ENCODE measurements at places on chromosomes 13 and 19.

GRCh38 chr19:17294051-17294891, 9.0 kb downstream of the ABHD8 start:
- peak; percentile 46 for DNase-seq

GRCh38 chr13:21242236-21242635, 65.8 kb downstream of the MRPL57 start:
- peak; percentile 47 for DNase-seq

DNA sequence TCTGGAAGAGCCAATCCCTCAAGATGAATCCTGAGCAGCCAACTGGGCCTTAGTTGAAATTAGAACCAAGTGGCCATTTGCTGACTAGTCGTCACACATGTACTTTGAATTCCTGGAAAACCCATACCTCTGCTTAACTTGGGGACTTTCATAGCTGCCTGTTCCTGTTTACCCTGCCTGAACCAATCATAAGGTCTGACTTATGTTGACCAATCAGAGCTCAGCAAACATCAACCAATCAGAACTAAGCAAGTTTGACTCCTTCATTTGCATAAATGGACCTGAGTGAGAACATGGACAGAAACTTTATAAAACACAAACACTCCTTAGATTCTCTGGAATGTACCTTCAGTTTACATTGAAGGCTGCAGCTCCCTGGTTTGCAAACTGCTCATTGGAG, 50.8 kb downstream of the LATS2 start:
- DNase-seq: no peak

GRCh38 chr13:73954808-73955207, 179.4 kb downstream of the KLF12 start:
- no peak for DNase-seq

DNA sequence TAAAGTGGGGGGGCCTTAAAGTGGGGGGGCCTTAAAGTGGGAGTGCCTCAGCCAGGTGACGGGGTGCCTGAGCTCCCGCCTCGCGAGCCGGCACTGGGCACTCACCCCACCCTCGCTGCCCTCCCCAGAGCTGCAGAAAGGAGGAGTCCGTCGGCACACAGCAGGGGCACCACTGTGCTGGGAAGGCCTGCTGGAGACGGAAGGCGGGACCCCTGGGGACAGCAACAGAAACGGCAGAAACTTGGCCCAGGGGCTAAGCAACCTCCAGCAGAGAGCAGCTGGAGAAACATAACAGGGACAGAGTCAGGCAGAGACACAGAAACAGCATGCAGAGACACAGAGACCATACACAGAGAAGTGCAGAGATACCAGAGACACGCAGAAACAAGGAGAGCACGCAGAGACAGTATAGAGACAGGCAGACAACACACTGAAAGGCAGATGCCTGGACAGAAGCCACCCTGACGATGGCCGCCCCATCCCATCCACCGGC, 7.9 kb downstream of the CFD start:
- no peak for DNase-seq

DNA sequence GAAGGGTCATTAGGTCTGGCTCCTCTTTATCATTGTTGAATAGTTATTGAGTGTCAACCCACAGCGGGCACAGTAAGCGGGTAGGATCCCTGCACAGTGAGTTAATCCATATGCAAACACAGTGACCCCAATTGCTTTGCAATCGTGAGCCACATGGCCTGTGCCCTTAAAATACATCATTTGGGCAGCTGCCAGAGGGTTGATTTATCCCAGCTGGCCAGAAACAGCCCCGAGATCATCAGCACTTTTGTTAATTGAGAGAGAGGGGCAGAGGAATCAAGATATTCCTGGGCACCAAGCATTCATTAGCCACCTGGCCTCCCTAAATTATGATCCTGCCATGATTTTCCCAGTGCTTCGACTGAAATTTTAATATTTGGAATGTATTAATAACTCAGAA, 9.8 kb upstream of the CNMD start:
- no peak for DNase-seq

- no peak for DNase-seq
These were observed 12.3 kb downstream of the TMEM38A start for GRCh38 chr19:16673231-16673630.

DNA sequence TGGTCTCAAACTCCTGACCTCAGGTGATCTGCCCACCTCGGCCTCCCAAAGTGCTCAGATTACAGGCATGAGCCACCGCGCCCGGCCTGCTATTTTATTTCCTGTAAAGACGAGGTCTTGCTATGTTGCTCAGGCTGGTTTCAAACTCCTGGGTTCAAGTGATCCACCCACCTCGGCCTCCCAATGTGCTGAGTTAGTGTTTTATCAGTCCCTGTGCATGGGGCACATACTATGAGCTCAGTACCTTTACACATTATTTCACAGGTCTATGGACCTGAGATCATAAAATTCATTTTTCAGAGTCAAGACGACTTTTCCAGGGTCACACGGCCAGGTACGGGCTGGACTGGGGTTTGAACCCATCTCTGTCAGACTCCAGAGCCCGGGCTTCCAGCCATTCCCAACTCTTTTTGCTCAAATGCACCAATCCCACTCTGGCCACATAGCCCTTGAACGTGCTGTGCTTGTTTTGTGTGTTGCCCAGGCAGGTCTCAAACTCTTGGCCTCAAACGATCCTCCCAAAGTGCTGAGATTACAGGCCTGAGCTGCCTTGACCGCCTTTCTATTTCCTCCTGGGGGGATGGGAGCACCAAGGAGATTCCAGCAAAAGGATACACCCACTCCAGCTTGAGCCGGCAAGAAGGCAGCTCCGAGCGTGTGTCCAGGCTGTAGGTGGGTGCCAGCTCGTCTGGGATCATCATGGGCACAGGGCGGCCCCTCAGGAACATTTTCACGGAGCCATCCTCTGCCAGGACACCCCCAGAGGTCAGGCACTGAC, 1.1 kb downstream of the EML2 start:
- DNase-seq: no peak

GRCh38 chr19:45045671-45046353, 7.0 kb downstream of the CLASRP start:
- no peak for DNase-seq

- DNase-seq: no peak
These were observed 5.5 kb upstream of the KCTD4 start for GRCh38 chr13:45206340-45206739.

DNA sequence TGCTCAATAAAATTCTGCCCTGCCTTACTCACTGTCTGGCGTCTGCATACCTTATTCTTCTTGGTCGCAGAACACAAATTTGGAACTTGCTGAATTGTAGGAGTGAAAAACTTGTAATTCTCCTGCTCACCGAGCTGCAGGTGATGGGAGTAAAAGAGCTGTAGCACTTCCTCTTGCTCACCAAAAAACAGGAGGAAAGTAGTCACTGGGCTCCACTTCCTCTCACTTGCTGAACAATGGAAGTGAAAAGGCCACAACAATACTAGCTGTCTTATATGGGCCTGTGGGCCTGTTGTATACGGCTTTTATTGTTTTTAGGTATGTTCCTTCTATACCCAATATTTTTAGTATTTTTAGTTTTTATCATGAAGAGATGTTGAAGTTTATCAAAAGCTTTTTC, 978.7 kb downstream of the SLITRK5 start:
- DNase-seq: no peak

DNA sequence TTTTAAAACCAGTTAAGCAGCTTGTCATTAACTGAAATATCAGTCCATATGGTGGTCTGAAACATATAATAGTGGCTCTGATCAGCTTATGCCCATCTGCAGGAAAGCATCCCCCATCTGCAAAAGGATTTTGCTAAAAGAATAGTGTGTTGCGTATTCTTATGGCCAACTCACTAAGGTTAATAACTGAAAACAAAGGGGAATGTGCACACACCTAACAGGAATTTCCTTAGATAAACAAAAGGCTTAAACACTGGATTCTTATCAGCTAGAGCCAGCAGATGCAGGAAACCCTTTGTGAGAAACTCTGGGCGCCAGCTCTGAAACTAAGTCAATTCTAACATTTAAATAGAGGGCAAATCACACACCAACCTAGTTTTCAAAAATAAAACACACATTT, 22.1 kb downstream of the VPS36 start:
- no peak for DNase-seq

DNA sequence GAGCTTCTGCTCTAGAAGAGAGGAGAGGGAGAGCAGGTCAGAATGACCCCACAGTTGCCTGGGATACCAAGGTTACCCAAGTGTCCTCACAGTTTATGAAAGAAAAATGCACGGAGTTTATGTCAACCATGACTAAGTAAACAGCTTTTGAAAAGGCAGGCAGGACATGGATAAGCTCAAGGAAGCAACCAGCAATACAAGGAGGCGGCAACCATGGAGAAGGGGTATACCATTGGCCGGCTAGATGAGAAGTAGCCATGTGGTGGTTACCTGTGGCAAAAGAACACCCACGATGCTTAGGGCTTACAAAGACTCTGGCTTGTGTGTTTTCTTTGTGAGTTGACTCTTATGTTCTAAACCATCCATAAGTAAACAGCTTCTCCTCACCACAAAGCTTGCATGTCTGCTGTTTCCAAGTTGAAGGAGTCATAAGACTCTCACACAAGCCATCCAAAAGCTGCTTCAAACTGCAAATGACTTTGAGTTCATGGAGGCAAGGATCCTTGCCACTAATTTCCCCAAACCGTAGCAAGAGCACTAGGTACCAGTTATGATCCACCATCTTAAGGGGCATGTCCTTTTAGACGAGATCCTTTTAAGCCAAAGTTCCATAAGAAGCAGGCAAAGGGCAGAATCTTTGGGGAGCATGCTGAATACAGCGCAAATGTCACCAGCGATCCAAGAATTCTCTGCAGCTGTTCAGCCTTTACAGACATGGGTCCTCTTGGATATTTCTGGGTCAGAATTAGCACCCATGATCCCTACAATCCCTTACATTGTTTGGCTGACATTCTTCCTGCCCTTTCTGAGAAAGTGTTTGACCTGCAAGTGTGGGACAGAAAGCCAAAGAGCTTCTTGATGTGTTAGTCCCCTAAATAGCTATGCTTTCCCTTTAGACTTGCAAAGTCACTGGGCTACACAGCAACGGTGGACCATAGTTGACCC, 74.8 kb upstream of the IPO5 start:
- DNase-seq: no peak

GRCh38 chr13:110528911-110529310, 32.6 kb downstream of the RAB20 start:
- no peak for DNase-seq

DNA sequence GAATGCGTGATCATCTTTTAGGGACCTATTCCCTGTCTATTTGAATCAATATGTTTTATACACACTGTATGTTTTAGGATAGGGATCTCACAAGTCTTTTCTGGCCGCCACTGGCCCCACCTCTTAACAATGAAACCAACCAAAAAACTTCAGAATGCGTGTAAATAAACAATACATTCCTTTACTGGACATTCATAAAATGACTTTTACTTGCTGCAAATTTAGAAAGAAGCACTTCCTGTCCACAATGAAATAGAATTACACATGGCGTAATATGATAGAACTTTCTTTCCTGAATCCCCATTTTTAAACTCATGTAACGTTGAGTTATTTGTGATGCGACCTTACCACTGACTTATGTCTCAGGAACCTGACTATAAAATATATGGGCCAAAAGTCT, 233.6 kb downstream of the SLITRK6 start:
- no peak for DNase-seq

- no peak for DNase-seq
These were observed at the start of gene F7 for GRCh38 chr13:113105032-113105920. F7 (plus strand) TSS chr13:113105791; CDS start chr13:113105842, 51 bp downstream.

DNA sequence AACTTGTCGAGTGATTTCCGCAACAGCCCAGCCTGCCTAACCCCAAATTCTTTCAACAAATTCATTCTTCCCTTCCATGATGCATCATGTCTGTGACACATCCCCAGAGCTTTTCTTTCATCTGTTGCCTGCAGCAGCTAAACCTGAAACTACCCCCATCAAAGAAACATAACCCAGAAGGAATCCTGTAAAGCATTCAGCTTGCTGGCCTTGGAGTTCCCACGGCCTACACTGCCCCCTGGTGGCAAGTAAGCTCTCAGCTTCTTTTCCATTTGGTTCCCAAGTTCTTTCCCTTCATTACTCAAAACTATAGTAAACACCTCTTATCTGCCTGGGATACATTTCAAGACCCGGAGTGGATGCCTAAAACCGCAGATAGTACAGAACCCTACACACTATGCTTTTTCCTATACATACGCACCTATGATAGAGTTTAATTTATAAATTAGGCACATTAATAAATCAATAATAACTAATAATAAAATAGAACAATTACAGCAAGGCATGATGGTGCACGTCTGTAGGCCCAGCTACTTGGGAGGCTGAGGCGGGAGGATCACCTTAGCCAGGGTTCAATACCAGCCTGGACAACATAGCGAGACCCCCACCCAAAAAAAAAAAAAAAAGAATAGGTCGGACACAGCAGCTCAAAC, 7.4 kb downstream of the ETHE1 start:
- DNase-seq: peak; percentile 81

DNA sequence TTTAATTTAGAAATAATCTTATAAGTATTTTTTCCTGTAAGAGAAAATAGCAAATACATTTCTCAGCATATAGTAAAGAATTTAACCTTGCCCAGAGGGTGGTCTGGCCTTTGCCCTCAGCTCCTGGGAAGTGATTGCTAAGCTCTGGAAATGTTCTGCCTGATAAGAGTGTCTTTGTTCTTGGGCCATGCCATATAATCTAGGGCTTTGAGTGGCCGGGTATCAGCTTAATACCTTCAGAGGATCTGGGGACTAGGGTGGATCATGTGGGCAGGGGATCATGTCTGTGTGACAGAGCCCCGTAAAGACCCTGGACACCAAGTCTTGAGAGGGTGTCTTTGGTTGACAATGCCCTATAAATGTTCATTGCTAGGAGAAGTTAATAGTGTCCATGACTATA, 1032.4 kb upstream of the MIR17HG start:
- no peak for DNase-seq

DNA sequence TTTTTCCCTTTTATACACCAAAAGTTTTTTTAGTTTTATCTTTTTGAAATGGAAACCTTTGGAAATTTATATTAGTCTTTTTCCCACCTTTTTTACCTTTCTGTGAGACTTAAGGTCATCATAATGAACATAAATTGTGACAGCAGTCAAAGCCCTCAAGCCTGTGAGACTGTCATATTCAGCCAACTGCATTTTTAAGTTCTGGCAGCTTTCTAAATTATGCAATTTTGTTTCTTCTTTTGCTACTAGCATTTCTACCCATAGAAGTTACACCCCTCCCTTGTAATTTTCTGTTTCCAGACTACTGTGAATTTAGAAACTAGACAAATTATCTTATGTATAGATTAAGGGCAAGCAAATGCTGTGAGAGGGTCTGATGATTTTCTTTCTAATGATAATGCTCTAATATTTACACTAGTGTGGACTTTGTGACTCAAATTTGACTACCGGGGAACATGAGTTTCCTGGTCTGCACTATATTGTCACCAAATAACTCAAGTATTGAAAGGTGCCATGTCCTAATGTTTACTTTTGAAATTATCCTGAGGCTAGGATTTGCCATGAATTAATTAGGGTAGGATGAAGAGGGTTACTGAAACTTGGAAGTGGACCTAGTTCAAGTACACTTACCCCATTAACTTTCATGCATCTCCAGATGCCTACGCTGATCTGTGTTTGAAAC, 43.7 kb downstream of the FRY start:
- no peak for DNase-seq
